ENCODE measurements at places on chromosomes 6 and 20. TPM values are rescaled to one million over a fixed set of nuclear protein-coding genes. Genes with fewer than 3 reads are reported as not detected.

The DDO gene
- 10.8 TPM for total RNA-seq

The CCN5 gene
- 42.3 TPM for total RNA-seq

The MMP24 gene
- 5.3 TPM for total RNA-seq

The BPI gene
- total RNA-seq: 0.44 TPM

The CLPSL1 gene
- not detected for total RNA-seq

The IDH3B gene
- total RNA-seq: 64.7 TPM

The CLVS2 gene
- 0.03 TPM for total RNA-seq

The ASIP gene
- total RNA-seq: not detected

The EZR gene
- 254 TPM for total RNA-seq

The LY6G6D gene
- total RNA-seq: not detected

The MARCKS gene
- 62.1 TPM for total RNA-seq

The GNMT gene
- 2.4 TPM for total RNA-seq

The MAPK14 gene
- total RNA-seq: 67.9 TPM

The COL12A1 gene
- 36.6 TPM for total RNA-seq

The TREML1 gene
- 2.0 TPM for total RNA-seq

The SYCP2L gene
- total RNA-seq: 1.0 TPM

The XKR7 gene
- 0.06 TPM for total RNA-seq

The FRMD1 gene
- total RNA-seq: not detected

The SCUBE3 gene
- 0.56 TPM for total RNA-seq

The SLC22A7 gene
- not detected for total RNA-seq

The CGAS gene
- 10.4 TPM for total RNA-seq

The LGSN gene
- total RNA-seq: 1.7 TPM

The TFAP2B gene
- not detected for total RNA-seq

The OPN5 gene
- not detected for total RNA-seq

The PMEPA1 gene
- total RNA-seq: 26.9 TPM

The MLN gene
- not detected for total RNA-seq

The PCED1A gene
- 43.5 TPM for total RNA-seq

The MYH7B gene
- 0.56 TPM for total RNA-seq

The PAK5 gene
- 0.21 TPM for total RNA-seq

The HTR1E gene
- total RNA-seq: not detected

The SLC17A1 gene
- total RNA-seq: not detected

The APOBEC2 gene
- 0.65 TPM for total RNA-seq

The SLC17A5 gene
- 25.9 TPM for total RNA-seq

The UBE2V1 gene
- total RNA-seq: 83.4 TPM

The TLDC2 gene
- 1.3 TPM for total RNA-seq

The OR12D3 gene
- total RNA-seq: not detected

The CFAP61 gene
- total RNA-seq: 8.6 TPM

The HDGFL1 gene
- not detected for total RNA-seq

The IYD gene
- total RNA-seq: 1.9 TPM

The CFAP206 gene
- 3.9 TPM for total RNA-seq

The PET117 gene
- total RNA-seq: 10.6 TPM

The PFDN4 gene
- total RNA-seq: 15.3 TPM

The ATG5 gene
- total RNA-seq: 33.6 TPM
